ENCODE measurements at places on chromosomes 11 and 22.

- no peak for DNase-seq
Measured at GRCh38 chr11:14240221-14240620, 118.8 kb downstream of the RRAS2 start.

DNA sequence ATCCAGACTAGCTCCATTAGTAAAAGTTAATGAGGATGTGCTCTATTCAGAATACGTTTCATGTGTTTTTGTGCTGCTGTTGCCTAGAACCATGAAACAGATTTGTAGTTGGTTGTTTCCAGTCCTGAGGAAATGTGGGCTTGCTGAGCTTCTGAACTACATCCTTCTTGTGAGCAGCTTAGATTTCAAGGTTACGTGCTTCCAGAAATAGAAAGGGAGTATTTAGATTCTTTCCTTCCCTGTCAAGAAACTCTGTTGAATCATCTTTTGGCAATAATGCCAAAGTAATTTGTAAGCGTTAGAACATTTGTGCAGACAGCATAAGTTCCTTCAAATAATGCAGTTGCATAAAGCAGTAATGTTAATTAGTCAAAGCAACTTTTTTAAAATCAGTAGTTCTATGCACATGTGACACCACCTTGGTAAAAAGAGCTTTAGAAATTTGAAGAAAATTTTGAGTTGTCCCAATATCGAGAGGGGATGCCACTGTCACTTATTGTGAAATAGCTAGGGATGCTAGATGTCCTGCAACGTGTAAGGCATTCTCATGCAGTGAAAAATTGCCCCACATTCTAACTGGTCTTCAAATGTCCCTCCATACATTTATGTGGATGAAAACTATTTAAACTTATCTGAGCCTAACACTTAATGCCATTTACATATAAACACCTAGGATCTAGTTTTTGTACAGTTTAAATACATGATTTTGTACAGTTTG lies 169.6 kb downstream of the ETS1 start:
- DNase-seq, result no peak

GRCh38 chr22:48800886-48801607 lies 1026.6 kb downstream of the BRD1 start:
- DNase-seq, result no peak

GRCh38 chr11:42003801-42004200 lies 544.3 kb upstream of the LRRC4C start:
- DNase-seq, result no peak

- DNase-seq, result no peak
Measured at GRCh38 chr11:473415-473814, 23.3 kb downstream of the PTDSS2 start.

DNA sequence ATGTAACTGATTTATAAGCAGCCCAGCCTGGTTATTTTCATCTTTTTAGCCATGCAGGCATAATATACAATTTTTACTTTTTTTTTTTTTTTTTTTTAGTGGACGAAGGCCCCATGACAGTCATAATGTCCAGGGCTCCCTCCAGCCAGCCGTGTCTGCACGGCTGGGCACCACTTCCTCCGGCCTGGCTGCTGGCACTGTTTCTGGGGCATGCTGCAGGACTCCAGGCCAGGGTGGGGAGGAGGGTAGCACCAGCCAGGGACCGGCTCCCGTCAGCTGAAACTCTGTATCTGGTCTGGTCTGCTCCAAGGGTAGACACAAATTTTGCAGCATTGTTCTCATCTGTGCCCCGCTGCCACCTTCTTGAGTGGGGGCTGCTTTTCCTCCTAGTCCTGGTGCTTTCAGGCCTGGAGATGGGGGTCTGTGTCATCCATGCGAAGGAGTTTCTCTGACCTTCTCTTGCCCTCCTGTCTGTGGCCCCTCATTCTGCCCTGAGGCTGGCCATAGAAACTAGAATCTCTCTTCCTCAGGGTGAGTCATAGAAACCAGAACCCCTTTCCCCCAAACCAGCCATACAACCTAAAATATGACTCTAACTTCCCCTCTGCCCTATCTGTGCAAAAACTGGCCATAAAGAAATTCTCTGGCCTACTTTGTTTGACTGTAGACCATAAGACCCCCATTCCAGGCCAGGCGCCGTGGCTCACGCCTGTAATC lies 9.2 kb upstream of the RRP7A start:
- no peak for DNase-seq

- no peak for DNase-seq
Measured at GRCh38 chr11:130314184-130314749, 450 bp downstream of the ZBTB44 start.

DNA sequence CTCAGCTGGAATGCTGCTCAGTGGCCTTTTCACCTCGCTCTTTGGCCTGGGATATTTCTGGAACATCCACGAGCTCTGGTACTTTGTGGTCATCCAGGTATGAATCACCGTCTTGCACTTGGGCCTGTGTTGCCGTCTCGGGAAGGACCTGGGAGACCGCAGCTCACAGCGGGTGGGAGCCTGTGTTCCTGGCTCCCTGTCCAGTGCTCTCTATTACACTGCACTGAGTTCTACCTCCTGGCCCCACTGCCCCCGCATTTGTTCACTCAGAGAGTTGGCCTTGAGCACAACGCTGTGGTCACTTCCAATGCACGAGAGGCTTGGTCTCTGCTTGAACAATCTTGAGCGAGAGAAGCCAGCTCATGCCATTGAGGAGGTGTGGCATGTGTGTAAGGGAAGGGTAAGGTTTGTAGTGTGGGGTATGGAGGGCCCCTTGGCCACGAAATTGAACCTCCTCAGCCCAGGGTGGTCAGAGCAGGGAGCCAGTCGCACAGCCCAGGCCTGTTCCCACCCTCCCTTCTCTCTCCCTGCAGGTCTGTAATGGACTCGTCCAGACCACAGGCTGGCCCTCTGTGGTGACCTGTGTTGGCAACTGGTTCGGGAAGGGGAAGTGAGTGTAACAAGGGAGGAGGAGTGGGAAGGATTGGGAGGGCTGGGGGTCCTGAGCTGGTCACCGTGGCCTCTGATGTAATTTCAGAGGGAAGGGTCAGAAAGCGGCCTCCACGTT lies 16.2 kb downstream of the SLC37A2 start:
- DNase-seq, result no peak

- DNase-seq, result no peak
Measured at GRCh38 chr11:93969925-93970922, 50.9 kb upstream of the HEPHL1 start.
